ENCODE measurements at places on chromosomes 6 and 20.

DNA sequence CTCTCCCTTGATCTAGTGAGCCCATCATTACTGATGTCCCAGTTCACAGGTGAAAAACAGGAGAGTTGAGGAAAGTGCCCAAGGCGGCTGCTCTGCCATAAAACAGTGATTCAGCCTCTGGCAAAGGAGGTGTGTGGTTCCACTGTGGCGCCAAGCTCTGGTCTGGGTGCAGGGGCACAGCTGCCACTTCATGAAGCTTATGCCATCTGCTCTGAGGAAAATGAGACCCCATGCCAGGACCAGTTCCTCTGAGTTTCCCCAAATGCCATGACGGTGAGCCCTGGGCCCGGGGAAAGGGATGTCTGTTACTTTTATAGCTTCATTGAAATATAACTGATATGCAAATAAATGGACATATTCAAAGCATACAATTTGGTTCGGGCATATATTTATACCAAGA is 33.7 kb upstream of the ZBP1 start:
- no peak for DNase-seq

GRCh38 chr6:3386374-3386857 is 70.4 kb downstream of the SLC22A23 start:
- no peak for DNase-seq

GRCh38 chr6:87789198-87789899 is 87.3 kb upstream of the AKIRIN2 start:
- DNase-seq = no peak

- DNase-seq = no peak
Observed at GRCh38 chr20:45096781-45097180, 4.1 kb downstream of the KCNS1 start.

DNA sequence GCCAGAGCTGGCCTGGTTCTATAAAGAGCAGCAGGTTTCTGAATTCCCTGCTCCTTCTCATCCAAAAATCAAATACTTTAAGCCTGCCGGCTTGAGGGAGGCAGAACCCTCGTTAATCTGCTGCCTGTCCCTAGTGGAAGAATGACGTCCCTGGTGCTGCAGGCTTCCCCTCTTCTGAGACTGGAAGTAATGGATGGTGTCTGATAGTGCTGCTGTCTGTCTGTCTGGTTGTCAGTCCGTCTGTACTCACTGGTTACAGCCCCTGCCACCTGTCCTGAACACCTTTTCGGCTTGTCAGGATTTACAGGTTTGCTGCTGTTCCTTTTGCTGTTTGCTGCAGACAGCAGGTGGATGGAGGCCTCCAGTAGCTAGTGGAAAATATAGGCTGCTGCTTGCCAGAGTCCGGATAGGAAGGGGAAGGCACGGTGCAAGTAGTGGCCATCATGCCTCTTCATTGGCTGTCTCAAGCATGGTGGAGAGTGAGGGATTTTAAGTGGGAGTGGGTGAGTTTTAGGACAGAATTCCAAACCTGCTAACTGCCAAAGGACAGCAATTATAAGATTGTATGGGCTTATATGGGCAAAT is 2.5 kb downstream of the RIMS1 start:
- no peak for DNase-seq

- DNase-seq = no peak
Observed at GRCh38 chr6:27986928-27987725, 30.1 kb downstream of the OR2B6 start.

- DNase-seq = no peak
Observed at GRCh38 chr6:156727715-156728385, 49.3 kb upstream of the ARID1B start.

GRCh38 chr6:162621246-162621645 is 106.3 kb downstream of the PRKN start:
- peak; percentile 4 for DNase-seq

DNA sequence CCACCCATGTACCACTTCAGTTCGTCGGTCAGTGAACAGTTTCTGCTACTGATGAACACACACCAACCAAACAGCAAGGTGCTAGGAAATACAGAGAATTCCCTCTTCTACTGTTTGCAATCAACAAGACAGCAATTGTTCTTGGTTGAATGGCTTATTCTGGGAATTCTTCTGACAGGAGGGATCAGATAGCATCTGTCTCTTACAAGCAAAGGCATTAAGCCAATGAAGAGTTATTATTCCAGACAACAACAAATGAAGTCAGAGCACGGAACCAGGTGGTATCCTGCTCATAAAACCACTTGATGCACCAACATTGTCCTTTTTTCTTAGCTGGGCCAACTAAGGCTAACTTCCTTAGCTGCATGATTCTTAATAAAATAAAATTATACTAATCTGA is 37.8 kb downstream of the PTPRK start:
- no peak for DNase-seq

GRCh38 chr6:71463061-71463460 is 174.4 kb downstream of the OGFRL1 start:
- no peak for DNase-seq

DNA sequence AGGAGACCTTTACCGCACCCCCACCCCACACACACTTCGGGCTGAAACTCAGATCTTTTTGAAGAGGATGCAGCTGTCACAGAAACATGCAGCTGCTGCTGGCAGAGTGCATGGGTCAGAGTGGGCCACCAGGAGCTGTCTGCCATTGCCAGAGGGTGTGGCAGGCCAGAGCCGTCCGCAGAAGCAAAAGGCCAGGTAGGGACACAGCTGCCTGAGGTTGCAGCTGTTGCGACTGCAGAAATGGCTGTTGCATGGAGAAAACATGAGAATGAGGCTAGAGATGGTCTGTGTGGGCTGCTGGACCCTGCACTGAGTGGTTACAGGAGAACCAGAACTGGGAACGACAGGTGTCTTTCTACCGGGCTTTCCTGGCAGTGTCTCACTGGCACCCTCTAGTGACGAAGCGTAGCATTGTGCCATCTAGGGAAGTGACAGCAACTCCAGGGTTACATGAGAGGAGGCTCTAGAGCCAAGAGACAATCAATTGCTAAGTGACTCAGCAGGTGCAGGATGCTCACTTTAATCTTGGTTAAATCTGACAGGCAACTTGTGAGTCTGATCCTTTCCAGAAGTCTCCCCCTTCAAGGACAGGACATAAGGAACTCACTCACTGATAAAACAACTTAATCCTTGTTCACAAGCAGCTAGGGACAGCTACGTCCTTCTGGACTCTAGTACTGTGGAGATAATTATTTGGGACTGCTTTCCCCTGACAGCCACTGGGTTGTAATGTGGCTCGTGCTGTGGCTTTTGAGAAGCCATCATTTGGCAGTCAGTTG is 29.1 kb upstream of the SERPINB9 start:
- peak; percentile 78 for DNase-seq

- no peak for DNase-seq
Observed at GRCh38 chr6:62775427-62776022, 435.7 kb upstream of the FKBP1C start.

DNA sequence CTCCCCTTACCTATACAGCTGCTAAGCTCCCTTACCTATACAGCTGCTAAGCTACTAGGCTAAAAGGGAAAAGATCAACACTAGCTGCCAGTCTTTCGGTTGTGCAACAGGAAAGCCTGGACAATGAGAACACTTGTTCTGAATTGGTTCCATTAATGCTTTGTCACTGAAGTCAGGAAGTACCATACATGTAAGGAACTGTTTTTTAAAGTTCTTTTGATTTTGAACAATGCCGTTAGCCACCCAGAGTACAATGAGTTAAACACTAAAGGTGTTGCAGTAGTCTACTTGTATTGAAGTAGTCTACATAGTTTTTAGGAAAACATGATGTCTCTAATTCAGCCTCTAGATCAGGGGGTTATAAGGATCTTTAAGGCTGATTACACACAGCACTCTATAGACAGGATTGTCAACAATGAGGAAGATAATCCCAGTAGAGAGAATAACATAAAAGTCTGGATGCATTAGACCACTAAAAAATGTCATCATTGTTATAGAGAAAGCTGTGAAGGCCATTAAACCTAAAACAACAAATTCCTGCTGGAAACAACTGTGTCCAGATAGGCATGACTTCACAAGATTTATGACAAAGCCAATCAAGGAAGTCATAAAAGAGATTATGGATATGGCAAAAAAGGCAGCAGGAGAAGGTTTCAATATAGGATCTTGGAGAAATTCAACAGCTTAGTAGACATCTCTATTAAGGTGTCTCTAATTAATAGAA is 306.3 kb downstream of the PHF3 start:
- no peak for DNase-seq

DNA sequence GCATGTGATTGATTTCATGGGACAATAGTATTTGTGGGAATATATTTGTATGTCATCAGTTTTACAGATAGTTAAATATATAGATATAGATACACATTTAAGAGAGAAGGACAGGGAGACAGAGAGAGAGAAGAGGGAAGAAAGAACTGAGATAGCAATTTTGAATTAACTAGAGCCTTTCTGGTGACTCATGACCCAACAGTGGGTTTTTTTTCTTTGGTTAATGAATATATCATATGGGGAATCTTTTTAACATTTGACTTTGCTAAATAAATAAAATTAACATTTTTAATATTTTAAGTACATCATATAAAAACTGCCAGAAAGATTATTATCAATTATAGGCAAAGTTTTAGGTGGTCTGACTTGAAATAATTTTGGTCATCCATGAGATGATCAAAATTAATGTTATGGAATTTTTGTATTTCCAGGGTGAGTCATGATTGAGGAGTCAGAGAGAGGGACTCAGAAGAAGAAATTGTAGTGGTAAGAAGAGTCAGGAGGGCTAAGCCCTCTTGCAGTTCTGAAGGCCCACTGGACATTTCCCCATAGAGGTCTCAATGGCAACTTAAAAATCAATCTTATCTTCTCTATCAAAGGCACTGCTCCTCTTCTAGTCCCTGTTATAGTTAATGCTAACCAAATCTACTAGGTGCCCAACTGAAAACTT is 508.1 kb upstream of the MAP3K7 start:
- no peak for DNase-seq

DNA sequence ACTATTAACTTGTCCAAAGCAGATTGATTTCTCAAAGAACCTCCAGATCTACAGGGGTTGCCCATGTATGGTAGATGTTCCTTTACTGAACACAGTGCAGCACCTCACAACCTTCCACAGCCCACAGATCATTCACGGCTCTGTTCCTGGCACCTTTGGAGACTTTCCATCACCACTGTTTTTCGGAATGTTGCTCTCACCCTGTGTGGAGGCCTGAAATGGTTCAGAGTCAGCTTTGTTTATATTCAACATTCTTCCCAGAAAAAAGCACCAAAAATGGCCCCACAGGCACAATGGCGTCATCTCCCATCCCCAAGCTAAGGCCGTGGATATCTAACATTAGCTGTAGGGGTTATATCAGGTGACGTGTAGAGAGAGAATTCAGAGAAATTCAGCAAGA is 74.7 kb downstream of the DHX35 start:
- no peak for DNase-seq

GRCh38 chr6:72386324-72386723 is 235.5 kb upstream of the KCNQ5 start:
- no peak for DNase-seq

- DNase-seq = no peak
Observed at GRCh38 chr6:163525926-163526325, 111.4 kb downstream of the QKI start.

GRCh38 chr6:24824142-24824938 is 25.6 kb upstream of the ARMH2 start:
- DNase-seq = no peak

- DNase-seq = no peak
Observed at GRCh38 chr6:75431379-75431778, 62.2 kb downstream of the FILIP1 start.

GRCh38 chr20:41018153-41018552 is 10.5 kb upstream of the TOP1 start:
- no peak for DNase-seq

GRCh38 chr20:62232770-62233645 is 5.3 kb upstream of the OSBPL2 start:
- no peak for DNase-seq

- no peak for DNase-seq
Observed at GRCh38 chr6:107101686-107102413, 13.5 kb downstream of the BEND3 start.

- no peak for DNase-seq
Observed at GRCh38 chr20:24206995-24207394, 218.4 kb upstream of the GGTLC1 start.

DNA sequence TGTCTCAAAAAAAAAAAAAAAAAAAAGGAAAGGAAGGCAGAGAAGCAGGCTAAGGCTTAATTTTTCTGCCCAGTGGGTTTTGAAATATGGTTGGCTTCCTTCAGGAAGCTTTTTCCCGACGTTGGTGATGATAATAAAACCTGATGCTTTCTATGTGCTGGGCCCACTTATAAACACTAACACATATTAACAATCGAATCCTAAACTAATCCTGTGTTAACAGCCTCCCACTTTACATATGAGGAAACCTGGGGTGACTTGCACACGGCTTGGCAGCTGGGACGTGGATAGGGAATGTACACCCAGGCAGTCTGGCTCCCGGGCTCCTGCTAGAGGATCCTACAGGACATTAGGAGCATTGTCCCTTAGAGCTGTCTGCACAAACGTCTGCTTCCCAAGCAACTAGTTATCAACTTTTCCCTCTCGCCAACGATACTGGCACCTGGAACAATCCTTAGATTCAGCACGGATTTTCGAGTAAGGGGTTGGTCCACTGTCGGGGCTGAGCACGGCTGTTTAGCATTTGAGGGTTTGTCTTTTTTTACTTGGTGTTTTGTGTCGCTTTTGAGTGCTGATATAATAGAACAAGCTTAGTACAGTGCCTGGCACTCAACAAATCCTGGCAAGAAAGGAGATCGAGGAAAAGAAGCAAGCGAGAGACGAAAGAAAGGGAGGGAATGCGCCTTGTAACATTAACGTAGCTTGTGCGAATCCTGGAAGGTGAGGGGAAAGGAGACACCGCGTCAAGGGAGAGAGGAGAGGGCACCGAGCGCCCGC is 622 bp upstream of the KIZ start:
- no peak for DNase-seq

GRCh38 chr20:13485576-13485975 is 153.2 kb downstream of the TASP1 start:
- no peak for DNase-seq

GRCh38 chr20:63402181-63402859 is 41.2 kb upstream of the CHRNA4 start:
- no peak for DNase-seq

- no peak for DNase-seq
Observed at GRCh38 chr20:24979036-24979960, 13.3 kb downstream of the APMAP start.

DNA sequence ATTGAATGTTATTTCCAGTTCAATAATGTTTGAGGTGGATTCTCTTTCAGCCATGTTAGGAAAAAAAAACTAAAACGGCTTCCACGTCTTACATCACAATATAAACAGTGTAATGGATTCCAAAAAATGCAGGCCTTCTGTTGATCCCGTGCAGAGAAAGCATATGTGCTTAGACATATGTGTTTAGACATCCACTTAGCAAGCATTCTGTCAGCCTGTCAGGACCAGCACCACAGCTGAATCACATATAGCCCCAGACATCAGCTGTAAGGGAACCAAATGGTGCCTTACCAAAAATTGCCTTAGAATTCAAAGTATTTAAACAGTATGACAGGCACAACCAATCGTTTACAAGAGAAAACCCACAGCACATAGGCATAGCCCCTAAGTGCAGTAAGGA is 304.9 kb downstream of the EYA4 start:
- no peak for DNase-seq

Measured in activated T-cell treated with anti-CD3 and anti-CD28 coated beads for 48 hours (primary cell).